Osteocyte (in vitro differentiated cells): ENCODE measurements at places on chromosomes 4 and X.
A peak's percentile ranks its signal among the peaks of the same experiment; 100 is the strongest.

GRCh38 chr4:121778991-121779628 is 14.1 kb upstream of the SMIM43 start:
- DNase-seq = no peak

DNA sequence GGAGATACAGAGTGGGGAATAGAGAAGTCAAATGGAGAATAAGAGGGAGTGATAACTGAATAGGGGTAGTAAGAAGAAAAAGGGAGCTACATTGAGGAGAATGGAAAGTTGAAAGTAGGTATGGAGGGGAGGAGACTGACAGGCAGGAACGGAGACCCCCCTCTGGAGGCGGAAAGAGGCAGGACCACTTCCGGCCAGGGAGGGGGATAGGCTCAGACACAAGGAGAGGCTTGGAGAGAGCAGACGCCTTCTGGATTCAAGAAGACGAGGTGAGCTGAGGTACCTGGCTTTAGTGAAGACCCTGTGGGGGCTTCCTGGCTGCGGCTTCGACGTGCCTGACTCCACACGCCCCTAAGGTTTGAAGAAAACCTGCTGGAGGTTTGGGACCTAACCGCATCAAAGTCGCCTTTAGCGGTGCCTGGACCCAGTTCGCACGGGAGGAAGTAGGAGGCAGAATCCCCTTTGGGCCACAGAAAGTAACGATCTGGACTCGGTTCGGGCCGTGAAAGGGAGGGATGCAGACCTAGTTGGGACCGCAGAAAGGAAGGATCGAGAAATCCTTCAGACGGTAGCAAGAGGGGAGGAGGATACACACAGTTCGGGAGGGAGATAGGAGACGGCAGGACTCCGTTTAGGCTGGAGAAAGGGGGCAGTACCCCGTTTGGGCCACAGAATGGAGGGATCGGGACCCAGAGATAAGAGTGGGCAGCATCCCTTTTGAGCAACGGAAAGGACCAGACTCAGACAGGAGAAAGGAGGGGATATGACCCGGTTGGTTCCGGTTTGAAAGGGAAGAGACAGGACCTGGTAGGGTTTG is at the start of gene TRO:
TRO (plus strand) TSS at position 215 of the 817 bp plus-strand sequence. CDS start 1,423 bp downstream, outside the sequence.
- DNase-seq = no peak

DNA sequence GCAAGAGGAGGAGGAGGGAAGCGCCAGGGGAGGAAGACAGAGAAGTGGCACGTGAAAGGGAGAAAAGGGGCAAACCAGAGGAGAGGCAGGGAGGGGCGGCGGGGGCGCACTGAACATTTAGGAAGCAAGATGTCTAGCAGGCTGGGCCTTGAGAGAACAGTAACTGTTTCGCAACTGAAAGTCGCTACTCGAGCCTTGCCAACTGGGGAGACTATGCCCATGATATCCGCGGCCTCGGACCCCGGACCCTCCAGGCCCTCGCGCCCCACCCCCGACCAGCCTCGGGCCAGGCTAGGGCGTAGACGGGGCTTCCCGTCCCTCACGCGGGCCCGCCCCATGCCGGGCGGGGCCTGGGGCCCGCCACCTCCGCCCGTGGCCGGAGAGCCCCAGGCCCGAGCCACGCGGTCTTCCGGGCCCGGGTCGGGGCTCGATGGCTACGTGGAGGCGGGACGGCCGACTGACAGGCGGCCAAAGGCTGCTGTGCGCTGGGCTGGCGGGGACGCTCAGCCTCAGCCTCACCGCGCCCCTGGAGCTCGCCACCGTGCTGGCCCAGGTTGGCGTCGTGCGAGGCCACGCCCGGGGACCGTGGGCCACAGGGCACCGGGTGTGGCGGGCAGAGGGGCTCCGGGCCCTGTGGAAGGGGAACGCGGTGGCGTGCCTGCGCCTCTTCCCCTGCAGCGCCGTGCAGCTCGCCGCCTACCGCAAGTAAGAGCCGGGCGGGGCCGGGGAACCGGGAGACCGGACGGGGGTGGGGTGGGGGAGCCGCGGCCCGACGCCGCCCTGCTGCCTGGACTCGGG is at the start of gene SLC25A43:
SLC25A43 (plus strand) TSS at position 363 of the 798 bp plus-strand sequence; CDS start at position 431, 68 bp downstream.
- DNase-seq = peak; percentile 85

DNA sequence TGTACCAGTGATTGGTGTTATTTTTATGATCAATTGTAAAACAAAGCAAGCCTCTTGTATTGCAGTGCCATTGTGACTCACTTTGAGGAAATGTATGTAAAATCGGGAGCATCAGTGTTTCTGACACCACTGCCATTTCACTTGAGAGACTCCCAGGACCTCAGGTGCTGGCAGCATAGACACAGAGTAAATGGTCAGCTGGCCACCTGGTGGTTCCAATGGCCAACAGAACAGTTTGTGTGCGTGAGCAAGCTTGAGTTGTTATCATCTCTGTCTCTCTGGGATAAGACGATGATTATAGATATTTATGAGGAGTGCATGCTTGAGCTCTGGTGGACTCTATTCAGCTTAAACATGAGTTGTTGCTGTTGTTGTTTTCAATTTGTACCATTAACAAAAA is 356.6 kb downstream of the GUCY2F start:
- DNase-seq = no peak

- no peak for DNase-seq
Observed at GRCh38 chr4:76357981-76358380, 51.4 kb downstream of the STBD1 start.

DNA sequence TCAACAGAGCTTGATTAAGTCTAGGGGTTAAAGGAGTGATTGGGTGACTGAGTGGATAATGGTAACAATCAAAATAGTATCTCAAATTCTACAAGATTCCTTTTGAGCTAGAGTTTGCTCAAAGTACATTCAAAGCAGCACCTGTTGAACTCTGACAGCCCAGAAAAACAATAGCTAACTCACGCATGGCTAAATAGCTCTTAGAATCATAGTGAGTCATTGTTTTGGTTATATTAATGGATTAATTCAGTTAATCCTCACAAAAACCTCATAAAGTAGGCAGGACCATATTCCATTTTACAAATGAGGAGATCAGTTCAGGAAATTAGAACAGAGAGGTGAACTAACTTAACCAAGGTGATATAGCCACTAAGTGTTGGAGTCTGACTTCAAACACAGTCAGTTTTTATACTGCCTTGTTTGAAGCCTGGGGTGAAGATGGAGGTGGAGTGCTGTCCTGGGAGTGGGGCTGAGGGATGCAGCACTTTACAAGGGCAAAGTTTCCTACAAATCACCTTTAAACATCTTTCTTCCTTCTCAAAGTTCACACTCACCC is 35.9 kb upstream of the PPM1K start:
- DNase-seq = no peak

GRCh38 chrX:9320940-9321339 is 143.9 kb upstream of the TBL1X start:
- DNase-seq = no peak

DNA sequence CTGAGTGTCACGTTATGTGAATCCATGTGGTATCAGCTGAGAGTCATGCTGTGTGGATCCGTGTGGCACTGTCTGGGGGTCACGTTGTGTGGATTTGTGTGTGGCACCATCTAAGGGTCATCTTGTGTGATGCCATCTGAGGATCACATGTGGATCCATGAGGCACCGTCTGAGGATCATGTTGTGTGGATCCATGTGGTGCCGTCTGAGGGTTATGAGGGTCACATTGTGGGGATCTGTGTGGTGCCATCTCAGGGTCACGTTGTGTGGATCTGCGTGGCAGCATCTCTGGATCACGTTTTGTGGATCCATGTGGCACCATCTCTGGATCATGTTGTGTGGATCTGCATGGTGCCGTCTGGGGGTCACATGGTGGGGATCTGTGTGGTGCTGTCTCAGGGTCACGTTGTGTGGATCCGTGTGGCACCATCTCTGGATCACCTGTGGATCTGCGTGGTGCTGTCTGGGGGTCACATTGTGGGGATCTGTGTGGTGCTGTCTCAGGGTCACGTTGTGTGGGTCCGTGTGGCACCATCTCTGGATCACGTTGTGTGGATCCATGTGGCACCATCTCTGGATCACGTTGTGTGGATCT is 6.9 kb downstream of the PDE6B start:
- DNase-seq = no peak
